GM23338 (cell line): ENCODE measurements at places on chromosomes 7 and 10. TPM values are rescaled to one million over a fixed set of nuclear protein-coding genes. Genes with fewer than 3 reads are reported as not detected.

FOXP2 gene
- total RNA-seq, result 0.24 TPM in 1 of 2 replicates, not detected in the other

ANXA8 gene
- not detected in 2 replicates for total RNA-seq

HIP1 gene
- total RNA-seq, result 59.8 and 80.8 TPM in 2 replicates

PRTFDC1 gene
- total RNA-seq, result 5.3 and 7.9 TPM in 2 replicates

CPSF4 gene
- total RNA-seq, result 88.0 and 93.2 TPM in 2 replicates

OR9A2 gene
- total RNA-seq, result 2.6 TPM in 1 of 2 replicates, not detected in the other

TMEM196 gene
- total RNA-seq, result not detected in 2 replicates

GATAD1 gene
- 27.9 and 30.8 TPM in 2 replicates for total RNA-seq

SLIT1 gene
- total RNA-seq, result 1.7 and 2.0 TPM in 2 replicates

AQP1 gene
- total RNA-seq, result 0.28 TPM in 1 of 2 replicates, not detected in the other

DNA sequence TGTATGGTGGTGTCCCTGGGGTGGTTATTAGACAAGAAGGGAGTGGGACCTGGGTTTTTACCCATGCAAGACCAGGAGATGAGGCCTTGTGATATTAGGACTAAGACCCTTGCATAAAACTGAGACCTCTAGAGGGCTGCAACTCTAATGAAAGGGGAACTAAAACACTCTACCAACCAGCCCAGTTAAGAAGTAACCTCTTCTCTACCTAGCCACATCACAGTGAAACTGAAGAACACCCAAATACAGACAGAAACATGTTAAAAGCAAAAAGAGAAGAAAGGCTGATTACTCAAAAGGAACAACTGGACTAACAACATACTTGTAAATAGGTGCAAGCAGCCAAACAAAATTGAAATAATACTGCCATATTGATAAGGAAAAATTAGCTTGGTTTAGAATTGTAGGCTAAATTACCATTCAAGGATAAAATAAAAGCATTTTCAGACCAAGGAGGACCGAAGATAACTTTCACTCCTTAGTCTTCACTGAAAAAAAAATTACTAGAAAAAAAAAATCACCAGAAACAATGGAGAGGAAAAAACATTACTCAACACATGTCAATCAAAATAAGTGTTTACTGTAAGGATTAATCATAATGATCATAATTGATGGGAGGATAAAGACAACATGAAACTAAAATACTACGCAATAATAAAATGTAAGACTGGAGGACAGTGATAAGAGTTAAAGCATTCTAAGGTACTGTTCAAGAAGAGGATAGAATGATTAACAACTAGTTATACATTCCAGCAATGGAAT, 27.6 kb downstream of the ERLIN1 start:
- no peak for DNase-seq

DNA sequence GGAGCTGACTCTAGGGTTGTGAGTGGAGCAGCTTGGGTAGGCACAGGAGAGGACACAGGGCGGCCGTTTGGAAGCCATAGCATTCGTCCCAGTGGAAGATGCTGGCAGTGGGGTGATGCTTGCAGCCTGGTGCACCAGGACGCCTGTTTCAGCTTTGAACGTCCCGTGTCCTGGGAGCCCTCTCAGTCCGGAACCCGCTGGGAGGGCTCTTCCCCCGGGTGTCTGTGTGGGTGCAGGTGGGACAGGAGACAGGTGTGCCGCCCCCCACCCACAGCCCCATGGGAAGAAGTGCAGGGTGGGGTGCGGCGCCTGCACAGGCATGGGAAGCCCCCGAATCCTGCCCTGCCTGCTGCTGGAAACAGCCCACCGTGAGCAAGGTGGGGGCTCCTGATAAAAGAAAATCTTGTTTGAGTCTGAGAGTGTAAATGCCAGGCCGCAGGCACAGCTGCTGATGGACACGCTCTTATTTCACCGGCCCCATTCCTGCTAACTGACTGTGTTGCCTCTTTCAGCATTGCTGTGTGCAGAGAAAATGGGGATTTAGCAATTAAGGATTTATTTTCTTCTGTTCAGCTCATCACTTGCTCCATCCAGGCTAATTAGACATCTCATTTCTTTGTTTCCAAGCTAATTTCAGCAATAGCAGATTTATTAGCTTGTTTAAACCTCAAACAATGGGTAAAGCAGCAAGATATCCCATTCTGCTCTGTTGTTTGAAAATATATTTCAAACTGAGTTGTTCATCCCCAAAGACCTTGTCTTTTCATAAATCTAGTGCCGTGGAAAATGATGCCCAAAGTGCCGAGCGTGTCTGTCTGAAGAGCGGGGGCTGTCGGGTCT, 54.9 kb upstream of the DPYSL4 start:
- no peak for DNase-seq

- no peak for DNase-seq
Measured at GRCh38 chr10:96880575-96880974, 48.5 kb downstream of the LCOR start.

- peak; percentile 66 for DNase-seq
Measured at GRCh38 chr10:122191936-122192541, 79.1 kb upstream of the BTBD16 start.

- no peak for DNase-seq
Measured at GRCh38 chr7:83836028-83836427, 187.1 kb upstream of the SEMA3E start.

GRCh38 chr10:76736815-76737618, 900.6 kb downstream of the KCNMA1 start:
- no peak for DNase-seq

GRCh38 chr10:31490858-31491504, 172.0 kb downstream of the ZEB1 start:
- DNase-seq, result peak; percentile 80

DNA sequence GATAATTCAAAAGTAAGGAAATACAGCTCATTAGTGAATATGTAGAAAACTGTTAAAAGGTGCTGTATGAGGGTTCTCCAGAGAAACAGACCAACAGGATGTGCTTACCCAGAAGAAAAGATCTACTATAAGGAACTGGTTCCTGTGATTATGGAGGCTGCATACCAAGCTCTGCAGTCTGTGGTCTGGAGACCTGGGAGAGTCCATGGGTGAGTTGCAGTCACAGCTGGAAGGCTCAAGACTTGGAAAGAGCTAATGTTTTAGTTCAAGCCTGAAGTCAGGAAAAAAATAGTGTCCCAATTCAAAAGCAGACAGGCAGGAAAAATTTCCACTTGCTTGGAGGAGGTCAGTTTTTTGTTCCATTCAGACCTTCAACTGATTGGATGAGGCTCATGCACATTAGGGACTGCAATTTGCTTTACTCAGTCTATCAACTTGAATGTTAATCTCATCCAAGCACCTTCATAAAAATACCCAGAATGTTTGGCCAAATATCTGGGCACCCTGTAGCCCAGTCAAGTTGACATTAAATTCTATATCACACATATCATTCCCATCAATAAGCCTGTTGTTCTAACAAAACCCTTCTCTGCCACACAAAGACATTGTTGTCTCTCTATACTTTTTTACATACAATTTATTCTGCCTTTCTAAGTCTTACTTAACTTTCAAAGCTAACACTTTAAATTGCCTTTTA, 197.9 kb upstream of the KLF6 start:
- no peak for DNase-seq

DNA sequence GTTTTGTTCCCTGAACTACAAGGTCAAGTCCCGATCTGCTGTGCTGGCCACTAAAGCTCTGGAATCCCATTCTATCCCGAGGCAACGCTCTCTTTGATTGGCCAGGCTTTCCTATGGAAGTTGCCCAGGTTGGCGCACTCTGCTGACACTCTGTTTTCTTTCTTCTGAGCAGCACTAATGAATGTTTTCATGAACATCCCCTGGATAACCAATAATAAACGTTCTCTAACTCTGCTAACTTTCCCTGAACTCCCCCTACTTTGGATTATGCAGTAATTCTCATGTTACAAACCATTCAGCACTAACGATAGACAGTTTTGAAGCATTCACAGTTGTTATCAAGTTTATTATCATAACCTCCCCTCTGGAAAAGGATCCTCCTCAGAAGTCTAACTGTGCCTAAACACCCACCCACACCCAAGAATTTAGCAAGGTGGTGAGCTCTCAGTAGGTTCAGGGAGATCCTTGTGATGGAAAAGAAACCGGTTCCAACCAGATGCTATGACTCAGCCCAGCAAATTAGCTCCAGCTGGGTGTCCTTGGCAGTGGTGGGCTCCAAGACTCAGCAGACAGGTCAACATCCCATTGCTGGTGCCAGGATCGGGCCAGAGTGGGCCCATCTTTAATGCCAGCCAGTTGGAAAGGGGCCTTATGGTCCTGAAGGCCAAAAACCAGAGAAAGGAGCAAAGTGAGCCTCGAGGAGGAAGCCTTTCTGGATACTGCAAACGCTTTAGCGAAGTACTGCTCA, 68.4 kb downstream of the CREB3L2 start:
- DNase-seq, result no peak

DNA sequence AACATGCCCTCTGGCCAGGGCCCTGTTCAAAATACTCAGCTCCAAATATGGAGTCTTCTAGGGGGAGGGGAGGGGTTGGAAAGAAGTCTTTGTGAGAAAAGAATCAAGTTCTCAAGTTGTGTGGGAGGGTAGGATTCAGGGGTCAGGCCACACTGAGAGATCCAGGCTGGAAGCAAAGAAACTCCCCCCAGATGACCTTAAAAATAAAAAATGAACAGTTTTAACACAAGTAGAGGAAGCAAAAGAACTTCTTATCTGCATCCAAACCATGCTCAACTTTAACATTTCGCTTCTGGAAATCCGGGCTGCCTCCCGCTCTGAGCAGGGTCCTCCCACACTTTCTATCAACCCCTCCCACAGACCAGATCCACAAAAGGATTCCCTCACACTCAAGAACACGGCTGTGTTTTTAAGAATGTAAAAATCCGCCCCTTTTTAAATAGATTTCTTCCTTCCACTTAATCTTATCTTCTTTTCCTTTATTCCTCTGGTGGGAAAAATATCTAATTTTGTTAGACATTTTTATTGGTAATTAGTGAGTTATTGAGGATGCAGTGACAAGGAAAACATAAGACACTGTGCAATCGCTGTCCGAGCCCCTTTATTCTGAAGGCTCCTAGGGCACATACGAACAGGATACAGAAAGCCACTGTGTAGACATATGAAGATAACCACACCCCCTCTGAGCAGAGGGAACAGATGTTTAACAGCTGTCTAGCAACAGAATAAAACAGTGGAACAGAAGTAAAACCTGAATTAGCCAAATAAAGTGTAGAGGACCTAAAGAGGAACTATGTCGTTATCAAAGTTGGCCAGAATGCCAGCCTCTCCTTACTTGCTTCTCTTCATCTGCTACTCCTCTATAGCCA, 43.8 kb downstream of the CYTH3 start:
- peak; percentile 30 for DNase-seq

GRCh38 chr7:49264530-49264929, 340.2 kb downstream of the CDC14C start:
- DNase-seq, result no peak

- DNase-seq, result peak; percentile 59
Measured at GRCh38 chr7:133742709-133743538, 384.2 kb upstream of the LRGUK start.

DNA sequence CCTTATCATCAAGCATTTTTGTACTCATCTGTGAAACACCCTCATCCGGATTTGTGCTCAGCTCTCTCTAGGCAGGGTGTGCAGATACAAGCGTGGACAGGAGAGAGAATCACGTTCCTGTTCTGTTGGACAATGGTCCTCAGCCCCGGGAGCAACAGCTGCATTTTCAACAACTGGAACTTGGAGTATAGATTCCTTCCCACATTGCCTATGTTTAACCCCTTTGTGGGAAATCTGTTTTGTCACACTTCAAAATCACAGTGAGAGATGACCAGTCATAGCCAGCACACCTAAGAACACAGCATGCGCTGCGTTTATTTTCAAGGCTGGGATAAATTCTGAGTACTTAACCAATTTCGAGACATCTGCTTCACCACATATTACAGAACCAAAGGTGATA, 32.5 kb downstream of the MAP3K8 start:
- DNase-seq, result no peak

DNA sequence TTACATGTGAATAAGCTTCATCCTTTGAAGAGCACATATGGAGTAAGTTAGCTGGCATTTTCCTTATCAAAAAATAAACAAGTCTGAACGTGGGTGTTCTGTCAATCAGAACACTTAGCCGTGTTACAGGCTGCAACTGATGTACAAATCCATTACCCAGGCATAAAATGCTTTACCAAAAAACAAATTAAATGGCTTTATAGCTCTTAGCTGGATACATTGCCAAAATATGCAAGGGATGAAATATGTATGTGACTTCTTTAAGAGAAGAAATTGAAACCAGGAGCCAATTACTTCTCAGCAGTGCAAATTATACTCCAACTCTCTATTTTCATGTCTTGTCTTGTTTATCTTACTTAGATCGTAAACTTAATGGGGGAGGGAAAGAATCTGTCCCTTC, 214.8 kb downstream of the DGKB start:
- no peak for DNase-seq

DNA sequence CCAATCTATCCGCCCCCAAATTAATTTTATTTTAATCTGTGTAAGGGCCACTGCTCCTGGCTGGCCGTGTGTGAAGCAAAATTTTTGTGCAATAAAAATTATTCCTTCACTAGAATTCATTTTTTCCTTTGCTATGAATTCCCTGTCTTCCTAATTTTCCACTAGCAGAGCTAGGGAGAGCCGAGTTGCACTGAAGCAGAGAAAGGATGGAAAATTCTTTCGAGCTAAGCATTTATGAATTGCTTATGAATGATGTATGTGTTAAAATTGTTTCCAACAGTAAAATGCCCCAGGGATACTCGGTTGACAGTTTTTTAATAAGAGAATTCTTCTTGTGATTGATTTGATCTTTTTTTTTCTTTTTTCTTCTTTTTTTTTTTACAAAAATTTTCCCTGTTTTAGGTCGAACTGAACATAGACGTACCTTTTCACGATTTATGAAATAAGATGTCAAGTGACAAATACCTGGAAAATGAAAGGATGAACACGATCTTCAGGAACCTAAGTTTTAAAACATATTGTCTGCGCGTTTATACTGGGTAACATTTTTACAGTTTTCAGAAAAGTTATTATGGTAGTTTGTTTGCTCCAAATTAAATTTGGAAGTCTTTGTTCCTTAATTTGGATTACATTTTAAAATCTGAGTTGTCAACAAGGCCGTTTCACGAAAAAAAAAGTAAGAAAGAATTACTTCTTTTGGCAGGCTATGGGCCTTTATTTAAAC, 288.8 kb upstream of the NFE2L3 start:
- DNase-seq, result no peak

GRCh38 chr7:32142649-32143048, 72.4 kb upstream of the PDE1C start:
- no peak for DNase-seq

GRCh38 chr10:1665021-1665661, 72.2 kb downstream of the ADARB2 start:
- DNase-seq, result no peak

GRCh38 chr10:15120523-15120922, 23.4 kb downstream of the RPP38 start:
- DNase-seq, result no peak

DNA sequence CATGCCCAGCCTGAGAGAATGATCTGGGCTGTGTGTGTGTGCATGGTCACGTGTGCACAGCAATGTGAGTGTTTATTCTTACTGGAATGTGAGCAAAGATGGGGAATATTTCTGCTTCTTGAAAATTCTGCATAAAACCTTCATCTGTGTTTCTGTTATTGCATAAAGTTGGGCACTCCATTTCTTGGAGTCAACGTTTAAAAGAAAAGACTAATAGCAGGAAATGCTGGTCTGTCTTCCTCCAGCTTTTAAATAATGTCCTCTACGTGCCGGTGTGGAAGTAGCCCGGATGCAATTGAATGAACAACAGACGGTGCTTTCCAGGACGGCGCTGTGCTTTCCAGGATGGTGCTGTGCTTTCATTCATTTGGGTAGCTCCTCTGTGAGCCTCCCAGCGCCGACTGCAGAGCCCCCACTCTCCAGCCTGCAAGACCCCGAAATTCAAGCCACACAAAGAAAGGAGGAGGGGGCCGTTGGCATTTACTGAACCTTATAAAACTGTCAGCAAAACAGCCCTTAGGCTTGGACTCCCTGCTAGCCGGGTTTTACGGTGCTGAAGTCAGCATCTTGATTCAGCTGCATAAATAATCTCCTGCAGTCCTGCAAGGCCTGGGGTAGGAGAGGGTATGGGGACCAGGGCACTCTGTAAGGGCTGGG, 158.2 kb upstream of the PRKCQ start:
- peak; percentile 32 for DNase-seq
